ENCODE measurements at places on chromosomes 1 and 21.
A peak's percentile ranks its signal among the peaks of the same experiment; 100 is the strongest.

DNA sequence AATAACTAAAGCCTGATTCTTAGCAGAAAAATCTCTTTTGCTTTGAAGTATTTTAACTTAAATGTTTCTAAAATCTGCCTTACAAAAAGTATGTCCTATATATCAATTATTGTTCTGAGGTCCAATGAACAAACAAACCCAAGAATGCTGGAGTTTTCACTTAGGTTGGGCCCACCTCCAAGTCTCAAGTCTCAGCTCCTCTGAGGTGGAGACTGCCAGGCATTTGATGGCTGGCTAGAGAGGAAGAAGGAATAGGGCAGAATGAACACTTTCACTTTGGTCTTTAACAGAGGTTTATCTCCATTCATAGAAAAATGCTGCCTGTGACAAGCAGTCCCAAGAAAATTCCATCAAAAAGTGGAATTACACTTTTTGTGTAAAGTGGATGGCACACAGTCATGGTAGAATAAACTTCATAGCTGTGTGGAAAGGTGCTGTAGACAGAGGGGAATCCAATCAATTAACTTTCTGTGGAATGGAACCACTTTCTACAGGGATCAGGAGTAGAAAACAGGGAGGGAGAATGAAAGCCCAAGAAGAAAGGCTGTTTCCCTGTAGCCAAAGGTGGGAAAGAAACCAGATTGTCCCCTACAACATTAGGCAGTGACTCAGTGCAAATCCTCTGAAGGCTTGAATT, 349.4 kb upstream of the RUNX1 start:
- DNase-seq, result no peak

DNA sequence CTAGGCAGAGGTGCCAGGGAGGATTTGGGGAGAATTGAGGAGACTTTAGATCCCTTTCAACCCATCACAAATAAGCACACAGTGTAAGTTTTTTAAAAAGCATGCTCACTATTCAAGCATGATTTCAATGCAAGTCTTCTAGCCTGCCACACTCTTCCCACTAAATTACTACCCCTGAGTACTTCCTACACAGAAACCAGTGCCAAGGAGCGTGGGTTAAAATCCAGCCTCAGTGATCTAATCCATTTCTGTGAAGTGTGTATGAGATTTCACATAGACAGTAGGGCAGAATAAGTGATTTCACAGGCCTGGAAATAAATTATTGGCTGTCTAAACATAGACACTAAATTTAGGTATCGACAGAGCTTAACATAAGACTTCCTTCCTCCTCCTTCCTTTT, 142.9 kb upstream of the ATP1B1 start:
- DNase-seq, result peak; percentile 44

- no peak for DNase-seq
Measured at GRCh38 chr1:208931936-208932335, 651.6 kb upstream of the CAMK1G start.

- DNase-seq, result peak; percentile 72
Measured at GRCh38 chr1:222464841-222465210, 83.1 kb downstream of the HHIPL2 start.

GRCh38 chr1:184199036-184199435, 147.5 kb downstream of the TSEN15 start:
- no peak for DNase-seq

DNA sequence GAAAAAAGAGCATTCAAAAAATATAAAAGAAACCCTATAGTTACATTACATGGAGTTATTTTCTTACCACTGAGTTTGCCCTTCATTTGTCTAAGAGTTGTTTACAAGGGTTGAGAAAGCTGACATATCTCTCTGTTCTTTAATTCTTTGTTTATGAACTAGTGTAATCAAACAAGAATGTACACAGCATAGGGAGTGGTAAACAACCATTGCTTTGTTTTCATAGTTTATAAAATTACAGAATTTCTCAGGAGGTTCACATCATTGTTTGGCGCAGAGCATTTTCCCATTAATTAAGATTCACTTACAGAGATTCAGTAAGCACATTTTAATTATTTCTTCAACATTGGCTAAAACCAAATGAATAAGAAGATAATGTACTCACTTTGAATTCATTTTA, 87.6 kb downstream of the IFI44 start:
- no peak for DNase-seq

DNA sequence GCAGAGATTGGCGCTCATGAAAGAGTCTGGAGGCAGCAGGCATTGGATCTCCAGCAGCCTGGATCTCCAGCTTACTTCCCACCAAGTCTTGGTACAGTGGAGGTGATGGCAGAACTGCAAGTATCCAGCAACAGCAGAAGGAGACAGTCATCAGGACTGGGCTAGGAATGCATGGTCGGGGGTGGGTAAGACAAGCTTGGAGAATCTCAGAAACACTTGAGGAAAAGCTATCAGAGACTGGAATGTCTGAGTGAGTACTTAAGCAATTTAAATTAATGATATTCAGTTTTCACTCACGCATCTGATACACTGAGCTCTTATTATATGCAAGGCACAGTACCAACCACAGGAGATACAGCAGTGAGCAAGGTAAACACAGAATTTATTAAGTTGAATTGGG, 9.8 kb downstream of the TMEM35B start:
- DNase-seq, result no peak

DNA sequence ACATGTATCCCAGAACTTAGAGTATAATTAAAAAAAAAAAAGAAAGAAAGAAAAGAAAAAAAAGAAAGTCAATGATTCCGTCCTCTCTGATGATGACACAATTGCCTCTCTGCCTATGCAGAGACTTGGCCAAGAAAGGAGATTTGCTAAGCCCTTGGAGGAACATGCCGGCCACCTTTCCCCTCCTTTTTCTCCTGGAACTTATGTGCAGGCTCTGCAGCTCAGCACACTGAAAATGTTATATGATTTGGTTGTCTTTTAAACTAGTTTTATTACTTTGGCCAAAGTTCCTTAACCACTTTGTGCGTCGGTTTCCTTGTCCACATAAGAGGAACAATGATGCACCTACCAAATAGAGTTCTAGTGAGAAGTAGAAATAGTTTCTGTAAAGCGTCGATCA, 111.4 kb upstream of the ZNF644 start:
- no peak for DNase-seq

DNA sequence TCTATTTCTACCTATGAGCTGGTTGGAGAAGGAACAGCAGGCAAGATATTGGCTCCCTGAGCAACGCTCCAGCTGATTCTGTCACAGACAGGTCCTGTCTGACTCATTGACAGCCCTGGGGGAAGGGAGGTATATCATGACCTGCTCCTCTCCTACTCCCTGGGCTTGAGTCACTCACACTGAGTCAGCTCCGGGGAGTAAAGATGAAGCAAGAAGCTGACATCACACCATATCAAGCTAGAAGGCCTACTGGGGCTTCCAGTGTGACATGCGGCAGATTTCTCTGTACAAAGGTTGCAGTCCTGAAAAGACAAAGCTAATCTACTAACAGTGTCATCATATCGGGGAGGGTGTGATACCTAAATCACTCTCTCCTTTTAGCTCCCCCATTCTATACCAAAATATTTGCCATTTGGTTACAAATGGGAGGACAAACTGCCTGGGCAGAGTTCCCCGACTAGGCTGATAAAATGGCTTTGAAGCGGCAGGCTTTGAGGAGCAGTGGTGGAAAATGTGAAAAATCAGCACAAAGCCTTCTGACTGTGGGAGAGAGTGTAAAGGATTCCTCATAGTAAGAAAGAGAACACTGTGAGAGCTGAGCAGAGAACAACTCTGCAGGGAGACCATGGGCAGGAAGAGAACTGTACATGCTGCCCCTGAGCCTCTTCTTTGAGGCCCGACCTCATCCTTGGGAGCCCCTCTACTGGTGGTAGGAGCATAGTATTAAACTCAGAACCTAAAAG, 15.5 kb downstream of the PI4KB start:
- no peak for DNase-seq
